ENCODE measurements at places on chromosomes 2 and 18. TPM values are rescaled to one million over a fixed set of nuclear protein-coding genes. Genes with fewer than 3 reads are reported as not detected.
A peak's percentile ranks its signal among the peaks of the same experiment; 100 is the strongest.

The SULT1C4 gene
- not detected for total RNA-seq

The AKAIN1 gene
- not detected for total RNA-seq

The STARD6 gene
- total RNA-seq, result not detected

The CRIM1 gene
- 6.6 TPM for total RNA-seq

The VAMP8 gene
- total RNA-seq, result 132 TPM

The PRSS56 gene
- total RNA-seq, result not detected

The TUBA4A gene
- total RNA-seq, result 344 TPM

The ADD2 gene
- 1.4 TPM for total RNA-seq

The CAPN14 gene
- total RNA-seq, result 0.35 TPM

The TBR1 gene
- not detected for total RNA-seq

The MPHOSPH10 gene
- total RNA-seq, result 26.2 TPM

The C1QL2 gene
- not detected for total RNA-seq

The POLR1A gene
- 29.7 TPM for total RNA-seq

The PFN4 gene
- total RNA-seq, result not detected

The DAW1 gene
- total RNA-seq, result not detected

The CIDEA gene
- not detected for total RNA-seq

The CKAP2L gene
- total RNA-seq, result 63.3 TPM

The CELF4 gene
- total RNA-seq, result not detected

The SPAST gene
- 21.8 TPM for total RNA-seq

DNA sequence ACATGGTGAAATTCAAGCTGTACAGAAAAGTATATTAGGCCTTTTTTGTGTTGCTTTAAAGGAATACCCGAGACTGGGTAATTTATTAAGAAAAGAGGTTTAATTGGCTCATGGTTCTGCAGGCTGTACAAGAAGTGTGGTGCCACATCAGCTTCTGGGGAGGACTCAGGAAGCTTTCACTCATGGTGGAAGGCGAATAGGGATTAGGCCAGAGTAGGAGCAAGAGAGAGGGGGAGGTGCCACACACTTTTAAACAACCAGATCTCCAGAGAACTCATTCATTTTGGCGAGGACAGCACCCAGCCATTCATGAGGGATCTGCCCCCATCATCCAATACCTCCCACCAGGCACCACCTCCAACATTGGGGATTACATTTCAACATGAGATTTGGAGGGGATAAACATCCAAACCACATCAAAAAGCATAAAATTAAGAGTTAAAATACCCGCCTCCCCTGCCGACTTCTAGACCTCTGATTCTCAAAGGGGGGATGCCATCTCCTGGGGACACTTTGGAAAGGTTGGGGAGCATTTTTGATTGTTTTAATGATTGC is 15.1 kb upstream of the LIPG start:
- DNase-seq, result no peak

GRCh38 chr2:105571445-105571987 is 172.7 kb upstream of the FHL2 start:
- DNase-seq, result no peak

- no peak for DNase-seq
Observed at GRCh38 chr2:203583084-203583695, 48.1 kb upstream of the RAPH1 start.

DNA sequence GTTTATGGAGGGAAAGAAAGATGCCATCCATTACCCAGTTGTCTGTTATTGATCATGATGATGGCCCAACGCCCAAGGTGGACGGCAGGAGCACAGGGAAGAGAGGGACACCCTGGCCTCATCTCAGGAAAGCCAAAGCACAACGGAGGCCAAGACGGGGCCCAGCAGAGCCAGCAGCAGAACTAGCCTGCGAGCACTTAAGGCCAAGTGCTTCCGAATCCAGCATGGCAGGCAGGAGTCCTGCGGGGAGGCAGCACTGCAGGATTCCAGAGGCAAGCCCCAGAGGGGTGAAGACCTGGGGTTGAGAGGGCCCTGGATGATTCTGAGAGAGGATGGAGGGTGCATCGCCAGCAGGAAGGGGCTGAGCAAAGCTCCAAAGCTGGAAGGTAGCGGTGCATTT is 28.3 kb upstream of the KLHL29 start:
- no peak for DNase-seq

DNA sequence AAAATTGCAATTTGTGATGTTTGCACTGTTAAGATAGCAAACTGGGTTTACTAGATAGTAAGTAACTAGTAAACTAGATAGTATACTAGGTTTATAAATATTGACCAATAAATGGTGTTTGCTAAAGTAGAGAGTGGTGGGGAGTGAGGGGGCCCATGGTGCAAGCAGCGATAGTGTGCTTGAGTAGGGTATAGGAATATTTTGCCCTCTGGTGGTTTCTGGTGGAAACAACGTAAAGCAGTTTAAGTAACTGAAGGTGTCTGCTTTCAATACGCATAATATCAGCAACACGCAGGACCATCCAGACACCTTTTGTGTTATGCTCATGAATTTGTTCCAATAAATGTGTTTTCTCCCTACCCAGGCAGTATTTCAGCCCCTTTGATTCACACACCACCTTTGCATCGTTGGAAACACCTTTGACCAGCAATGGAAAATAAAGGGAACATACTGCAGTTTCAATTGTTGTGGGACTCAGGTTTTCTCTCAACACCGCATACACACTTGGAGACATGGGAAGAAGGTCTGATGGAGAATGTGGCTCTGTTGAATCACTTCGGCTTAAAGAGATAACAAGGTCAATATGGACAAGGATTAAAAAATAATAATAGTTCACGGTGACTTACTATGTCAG is 16.7 kb upstream of the STAT1 start:
- peak; percentile 36 for DNase-seq

- no peak for DNase-seq
Observed at GRCh38 chr2:25159949-25160348, 8.4 kb downstream of the POMC start.

DNA sequence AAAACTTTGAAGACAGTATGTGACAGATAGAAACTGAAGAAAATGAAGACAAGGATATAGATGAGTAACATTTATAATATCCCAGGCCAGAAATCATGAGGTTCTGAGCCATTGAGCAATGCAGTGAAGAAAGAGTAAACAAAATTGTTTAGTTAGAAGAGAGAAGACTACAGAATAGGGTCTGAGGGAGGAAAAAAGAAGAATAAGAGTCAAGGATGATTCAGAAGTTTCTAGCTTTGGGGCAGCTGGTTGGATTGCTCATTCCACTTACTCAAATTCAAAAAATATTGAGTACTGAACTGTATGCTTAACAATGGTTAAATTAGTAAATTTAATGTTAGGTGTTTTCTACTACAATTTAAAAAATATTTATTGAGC is 155.0 kb upstream of the OTX1 start:
- DNase-seq, result no peak

DNA sequence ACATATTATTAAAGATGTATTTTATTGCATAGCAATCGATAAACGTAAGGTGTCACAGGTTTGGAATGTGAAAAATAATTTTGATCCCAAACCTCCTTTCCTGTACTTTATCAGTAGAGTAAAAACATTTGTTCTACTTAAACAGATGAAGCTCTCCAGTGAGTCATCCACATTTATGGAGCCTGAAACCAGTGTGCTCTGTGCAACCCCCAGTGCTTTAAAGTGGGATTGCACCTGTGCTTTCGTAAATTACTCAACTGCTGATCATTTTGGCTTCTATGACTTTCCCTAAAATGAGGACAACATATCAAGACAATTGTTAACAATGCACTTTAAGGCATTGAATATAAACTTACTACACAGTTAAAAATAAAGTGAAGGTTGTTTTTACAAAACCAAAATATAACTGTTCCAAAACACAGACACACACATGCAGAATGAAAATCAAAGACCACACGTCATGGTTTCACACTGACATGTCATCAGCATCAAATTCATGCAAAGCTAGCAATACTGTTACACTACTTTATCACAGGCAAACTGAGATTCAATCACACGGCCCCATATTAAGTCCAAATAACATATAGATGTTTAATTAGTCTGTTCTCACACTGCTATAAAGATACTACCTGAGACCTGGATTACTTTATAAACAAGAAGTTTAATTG is 9.7 kb downstream of the TMEM18 start:
- DNase-seq, result no peak

- no peak for DNase-seq
Observed at GRCh38 chr18:24398540-24398939, 916 bp upstream of the OSBPL1A start.

- DNase-seq, result no peak
Observed at GRCh38 chr2:105874466-105874865, 129.8 kb downstream of the NCK2 start.

- no peak for DNase-seq
Observed at GRCh38 chr2:68790600-68790999, 56.0 kb downstream of the ARHGAP25 start.

DNA sequence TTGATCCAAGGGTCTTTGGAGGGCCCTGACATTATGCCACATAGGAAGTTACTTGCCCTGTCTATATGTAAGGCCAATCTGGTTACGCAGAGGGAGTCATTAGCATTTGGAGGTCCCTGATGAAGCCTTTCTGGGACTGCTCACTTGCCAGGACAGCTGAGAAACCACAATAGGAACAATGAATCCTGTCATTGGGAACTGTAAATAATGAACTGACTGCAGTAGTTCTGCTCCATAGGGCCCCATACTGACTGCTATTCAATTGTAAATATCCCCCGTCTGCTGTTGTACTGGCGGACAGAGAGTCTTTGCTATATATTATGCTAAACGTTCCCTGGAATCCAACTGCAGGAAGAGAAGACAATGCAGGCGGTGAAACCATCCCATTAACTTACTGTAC is 149.4 kb upstream of the DCC start:
- DNase-seq, result no peak

DNA sequence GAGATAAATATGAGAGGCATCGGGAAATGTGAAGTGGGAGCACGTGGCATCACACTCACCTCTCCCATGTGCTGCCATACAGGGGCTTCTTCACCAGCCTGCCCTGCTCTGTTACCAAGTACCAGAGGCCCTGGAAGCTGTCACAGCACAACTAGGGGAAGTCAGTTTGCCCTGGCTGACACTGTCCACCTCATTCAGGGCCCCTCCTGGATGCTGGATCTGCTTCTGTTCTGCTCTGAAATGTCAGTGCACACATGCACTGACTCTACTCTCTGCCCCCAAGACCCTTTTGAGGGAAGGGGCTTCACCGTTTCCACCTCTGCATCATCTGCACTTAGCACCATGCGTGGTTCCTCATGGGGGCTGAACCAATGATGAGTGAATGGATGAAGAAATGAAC is 311.1 kb downstream of the EN1 start:
- DNase-seq, result no peak

- no peak for DNase-seq
Observed at GRCh38 chr18:70197844-70198243, 7.6 kb downstream of the RTTN start.

- DNase-seq, result no peak
Observed at GRCh38 chr18:33269223-33269622, 171.3 kb downstream of the CCDC178 start.

DNA sequence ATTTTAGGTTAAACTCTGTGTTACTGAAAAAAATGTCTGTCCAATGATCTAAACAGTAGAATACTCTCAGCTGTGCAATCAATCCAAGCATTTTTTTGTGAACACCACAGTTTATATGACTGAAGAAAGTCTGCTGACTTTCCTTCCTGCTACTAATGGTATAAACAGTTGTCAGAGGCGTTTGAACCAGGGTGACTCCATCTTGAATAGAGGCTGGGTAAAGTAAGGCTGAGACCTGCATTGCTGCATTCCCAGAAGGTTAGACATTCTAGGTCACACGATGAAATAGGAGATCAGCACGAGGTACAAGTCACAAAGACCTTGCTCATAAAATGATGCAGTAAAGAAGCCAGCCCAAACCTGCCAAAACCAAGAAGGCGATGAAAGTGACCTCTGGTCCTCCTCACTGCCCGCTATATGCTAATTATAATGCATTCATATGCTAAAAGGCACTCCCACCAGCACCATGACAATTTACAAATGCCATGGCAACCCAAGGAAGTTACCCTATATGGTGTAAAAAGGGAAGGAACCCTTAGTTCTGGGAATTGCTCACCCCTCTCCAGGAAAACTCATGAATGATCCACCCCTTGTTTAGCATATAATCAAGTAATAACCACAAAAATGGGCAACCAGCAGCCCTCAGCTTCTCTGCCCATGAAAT is 31.3 kb downstream of the POU3F3 start:
- no peak for DNase-seq

GRCh38 chr2:1591978-1592907 is 152.1 kb downstream of the PXDN start:
- DNase-seq, result no peak

DNA sequence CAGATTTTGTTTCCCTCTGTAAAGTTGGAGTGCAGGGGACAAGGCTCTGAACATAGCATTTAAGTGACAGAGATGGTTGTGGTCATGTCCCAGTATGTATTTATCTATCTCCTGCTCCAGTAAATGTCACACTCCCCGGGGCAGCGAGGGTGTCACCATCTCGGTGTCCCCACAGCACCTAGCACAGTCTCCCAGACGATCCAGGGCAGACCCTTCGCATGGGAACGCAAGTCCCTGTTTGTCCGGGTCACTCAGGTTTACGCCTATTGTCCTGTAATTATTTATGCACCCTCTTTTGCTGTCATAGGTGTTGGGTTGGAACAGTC is 12.6 kb upstream of the NTSR2 start:
- no peak for DNase-seq

- DNase-seq, result no peak
Observed at GRCh38 chr18:44782617-44783016, 101.9 kb downstream of the SETBP1 start.

- DNase-seq, result no peak
Observed at GRCh38 chr2:197514754-197515153, 1.1 kb upstream of the MOB4 start.

GRCh38 chr18:66780609-66781008 is 176.7 kb upstream of the CDH19 start:
- no peak for DNase-seq

DNA sequence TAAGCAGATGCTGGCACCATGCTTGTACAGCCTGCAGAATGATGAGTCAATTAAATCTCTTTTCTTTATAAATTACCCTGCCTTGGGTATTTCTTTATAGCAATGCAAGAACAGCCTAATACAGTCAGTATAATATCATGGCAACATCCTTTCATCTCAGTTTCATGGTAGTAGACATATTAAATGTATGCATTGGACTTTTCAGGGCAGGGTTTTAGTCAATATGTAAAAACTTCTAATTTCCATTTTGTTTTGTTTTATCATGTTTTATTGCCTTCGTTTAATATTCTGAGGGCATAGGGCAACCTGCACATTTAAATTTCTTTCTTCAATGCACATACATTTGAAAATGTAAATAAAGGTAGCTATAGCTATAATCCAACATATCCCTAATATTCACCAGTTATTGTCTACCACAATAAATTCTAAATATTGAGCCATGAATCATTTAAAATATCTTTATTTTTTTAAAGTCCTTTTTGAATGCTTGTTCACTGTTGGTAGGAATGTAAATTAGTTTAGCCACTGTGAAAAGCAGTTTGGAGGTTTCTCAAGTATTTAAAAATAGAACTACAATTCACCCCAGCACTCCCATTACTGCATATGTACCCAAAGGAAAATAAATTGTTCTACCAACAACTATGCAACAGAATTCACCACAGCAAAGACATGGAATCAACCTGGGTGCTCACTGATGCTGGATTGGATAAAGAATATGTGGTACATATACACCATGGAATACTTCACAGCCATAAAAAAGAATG is 41.8 kb upstream of the GRB14 start:
- no peak for DNase-seq

GRCh38 chr2:169670215-169670651 is 24.0 kb downstream of the CFAP210 start:
- DNase-seq, result no peak
